ENCODE measurements at places on chromosomes 11 and 22.
A peak's percentile ranks its signal among the peaks of the same experiment; 100 is the strongest.

DNA sequence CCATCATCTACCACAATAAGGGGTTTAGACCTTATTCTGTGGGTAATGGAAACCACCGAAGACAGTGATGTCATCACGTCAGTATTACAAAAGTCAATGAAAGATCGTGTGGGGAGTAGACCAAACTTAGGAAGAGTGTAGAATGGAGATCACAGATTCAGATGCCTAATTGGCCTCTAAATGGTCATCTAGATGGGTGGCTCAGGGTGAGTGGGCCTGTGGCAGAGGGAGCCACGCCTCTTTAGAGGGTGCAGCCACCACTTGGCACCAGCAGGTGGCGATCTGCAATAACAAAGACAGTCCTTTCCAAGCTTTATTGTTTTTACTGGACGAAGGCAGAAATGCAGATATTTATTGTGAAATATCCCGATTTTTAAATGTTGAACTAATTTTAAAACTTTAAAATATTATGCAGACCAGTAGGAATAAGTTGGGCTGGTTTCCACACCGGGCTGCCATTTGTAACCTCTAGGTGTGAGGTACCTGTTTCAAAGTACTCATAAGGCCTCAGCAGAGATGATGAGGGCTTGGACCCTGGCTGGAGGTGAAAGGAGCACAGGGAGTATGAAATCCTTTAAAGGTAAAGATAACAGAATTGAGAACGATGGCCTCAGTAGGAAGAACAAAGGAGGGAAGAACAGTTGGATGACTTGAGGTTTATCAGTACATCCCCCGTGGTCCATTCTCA lies 222.0 kb downstream of the DBX1 start:
- DNase-seq = no peak

- DNase-seq = no peak
These were observed 50.4 kb downstream of the FCHSD2 start for GRCh38 chr11:73091521-73092305.

- DNase-seq = no peak
These were observed 40.0 kb upstream of the PRDM11 start for GRCh38 chr11:45106440-45106839.

DNA sequence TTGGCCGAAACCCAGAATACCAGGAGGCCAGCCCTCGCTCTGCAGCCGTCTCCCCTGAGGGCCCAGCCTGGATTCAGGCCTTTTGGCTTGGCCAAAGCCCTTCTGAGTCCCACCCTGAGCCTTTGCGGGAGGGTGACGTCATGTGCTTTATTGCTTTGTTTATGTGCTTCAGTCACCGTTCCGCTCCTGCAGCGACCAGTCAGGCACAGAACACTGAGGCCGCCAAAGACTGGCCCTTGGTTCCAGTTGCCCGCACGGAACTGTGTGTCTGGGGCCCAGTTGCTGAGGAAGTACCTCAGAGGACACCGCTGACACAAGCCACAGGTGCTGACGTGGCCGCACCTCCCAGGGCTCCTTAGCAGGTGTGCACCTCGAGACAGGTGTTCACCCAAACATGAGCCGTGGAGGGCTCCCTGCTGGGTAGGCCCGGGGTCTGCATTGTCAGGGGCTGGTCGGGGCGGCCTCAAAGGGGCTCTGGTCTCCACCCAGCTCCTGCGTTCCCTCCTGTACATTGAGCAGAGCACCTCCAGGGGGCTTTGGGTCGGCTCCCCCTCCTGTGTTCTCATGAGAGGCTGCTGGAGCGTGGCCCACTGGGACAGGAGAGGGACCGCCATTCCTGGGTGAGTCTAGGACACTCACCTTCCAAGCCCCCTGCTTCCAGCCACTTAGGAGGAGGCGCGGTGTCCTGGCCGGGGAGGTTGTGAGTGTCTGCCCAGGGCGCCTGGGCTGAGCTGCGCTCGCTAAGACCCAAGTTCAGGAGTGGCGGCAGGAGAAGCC lies 376.8 kb downstream of the TBC1D22A start:
- DNase-seq = no peak

DNA sequence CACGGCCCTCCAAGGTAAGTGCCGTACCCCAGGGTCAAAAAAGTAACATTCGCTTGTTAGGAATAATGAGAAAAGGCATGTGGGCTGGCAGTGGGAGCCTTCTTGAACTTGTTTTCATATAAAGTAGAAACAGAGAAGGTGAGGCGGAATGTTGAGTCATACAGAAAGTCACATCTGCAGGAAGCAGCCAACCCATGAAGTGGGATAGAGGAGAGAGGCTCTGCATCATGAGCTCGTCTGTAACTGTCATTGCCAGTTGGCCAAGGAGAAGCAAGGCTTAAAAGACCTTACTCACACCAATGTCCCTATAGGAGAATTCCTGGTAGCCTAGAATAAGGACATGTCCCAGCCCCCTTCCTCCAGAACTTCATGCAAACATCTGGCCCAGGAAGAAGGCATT lies 253.3 kb downstream of the BUD13 start:
- no peak for DNase-seq

- no peak for DNase-seq
These were observed 214.8 kb upstream of the SESN3 start for GRCh38 chr11:95445746-95446333.

DNA sequence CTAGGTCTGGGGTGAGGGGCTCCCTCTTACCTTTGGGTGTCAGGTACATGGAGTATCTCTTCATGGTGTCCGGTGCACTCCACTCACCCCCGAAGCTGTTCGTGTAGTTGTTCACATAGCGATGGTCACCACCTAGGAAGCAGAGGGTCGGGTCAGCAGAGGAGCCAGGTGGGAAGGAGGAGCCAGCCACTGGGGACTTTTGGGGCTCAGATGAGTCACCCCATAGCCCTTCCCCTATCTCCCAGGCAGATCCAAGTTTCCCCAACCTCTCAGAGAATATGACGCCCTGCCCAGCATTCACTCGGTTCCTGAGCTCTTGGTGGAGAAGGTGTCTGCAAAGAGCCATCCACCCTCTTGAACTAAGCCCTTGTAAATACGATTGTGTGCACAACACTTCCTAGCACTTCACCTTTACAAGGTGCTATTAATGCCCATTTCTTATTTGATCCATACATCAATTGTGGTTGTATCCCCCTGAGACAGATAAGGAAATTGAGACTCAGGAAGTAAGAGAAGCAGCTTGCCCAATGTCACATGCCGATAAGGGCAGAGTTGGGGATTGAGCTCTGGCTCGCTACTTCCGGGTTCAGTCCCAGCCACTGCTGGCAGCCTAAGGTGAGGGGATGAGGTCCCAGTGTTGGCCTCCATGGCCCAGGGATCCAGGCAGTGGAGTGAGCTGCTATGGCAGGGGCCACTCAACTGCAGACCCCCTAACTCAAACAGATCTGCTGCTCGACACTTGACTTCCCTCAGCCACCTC lies 14.8 kb downstream of the TRIM29 start:
- DNase-seq = no peak

- no peak for DNase-seq
These were observed 1.1 kb upstream of the SAA1 start for GRCh38 chr11:18264677-18265555.

GRCh38 chr22:19069451-19069850 lies 52.8 kb downstream of the DGCR2 start:
- no peak for DNase-seq

DNA sequence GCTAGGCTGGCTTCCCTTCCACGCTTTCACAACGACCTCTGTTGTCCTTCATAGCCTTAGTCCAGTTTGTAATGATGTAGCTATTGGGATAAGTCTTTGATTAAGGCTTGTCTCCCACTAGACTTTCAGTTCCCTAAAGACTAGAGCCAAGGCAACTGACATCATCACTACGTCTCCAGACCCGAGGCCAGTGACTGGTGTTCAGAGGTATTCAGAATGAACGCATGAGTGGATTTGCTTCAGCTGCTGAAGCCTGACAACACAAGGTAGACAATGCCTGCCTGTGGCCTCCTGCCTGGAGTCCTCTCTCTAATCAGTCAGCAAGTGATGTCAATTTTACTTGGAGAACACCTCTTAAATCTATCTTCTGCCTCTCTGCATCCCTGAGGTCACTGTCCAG lies 13.6 kb downstream of the EFCAB6 start:
- no peak for DNase-seq

- no peak for DNase-seq
These were observed 14.8 kb upstream of the P2RY2 start for GRCh38 chr11:73203322-73203721.

GRCh38 chr11:27263986-27264385 lies 99.0 kb downstream of the CCDC34 start:
- no peak for DNase-seq

DNA sequence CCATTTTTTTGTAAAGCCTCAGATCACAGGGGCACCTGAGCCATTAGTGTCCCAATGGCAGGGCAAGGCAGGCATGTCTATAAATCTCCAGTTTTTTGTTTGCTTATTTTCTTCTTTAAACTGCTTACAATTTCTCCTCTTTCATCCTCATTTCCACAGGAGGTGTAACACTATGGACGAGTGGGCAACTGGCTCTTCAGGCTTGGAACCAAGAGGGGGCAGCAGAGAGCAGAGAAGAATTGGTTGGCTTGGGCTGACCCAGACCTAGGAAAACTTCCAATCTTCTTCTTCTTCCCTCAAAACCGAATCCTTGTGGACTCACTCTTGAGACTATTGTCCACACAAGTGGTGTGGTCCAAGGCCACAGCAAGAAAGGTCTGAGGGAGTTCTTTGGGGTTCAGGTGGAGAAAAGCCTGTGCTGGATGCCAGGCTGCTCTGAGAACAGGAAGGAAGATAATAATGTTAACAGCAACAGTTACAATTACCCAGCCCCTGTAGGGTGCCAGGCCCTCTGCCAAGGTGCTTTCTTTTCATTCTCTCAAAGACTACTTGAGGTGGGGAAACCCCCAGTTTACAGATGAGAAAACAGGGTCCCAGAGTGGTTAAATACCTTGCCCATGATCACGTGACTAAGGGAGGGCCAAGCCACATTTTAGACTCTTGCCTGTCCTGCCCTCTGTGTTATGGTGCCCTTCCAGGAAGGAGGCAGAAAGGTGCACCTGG lies 70.7 kb upstream of the E2F8 start:
- DNase-seq = no peak

DNA sequence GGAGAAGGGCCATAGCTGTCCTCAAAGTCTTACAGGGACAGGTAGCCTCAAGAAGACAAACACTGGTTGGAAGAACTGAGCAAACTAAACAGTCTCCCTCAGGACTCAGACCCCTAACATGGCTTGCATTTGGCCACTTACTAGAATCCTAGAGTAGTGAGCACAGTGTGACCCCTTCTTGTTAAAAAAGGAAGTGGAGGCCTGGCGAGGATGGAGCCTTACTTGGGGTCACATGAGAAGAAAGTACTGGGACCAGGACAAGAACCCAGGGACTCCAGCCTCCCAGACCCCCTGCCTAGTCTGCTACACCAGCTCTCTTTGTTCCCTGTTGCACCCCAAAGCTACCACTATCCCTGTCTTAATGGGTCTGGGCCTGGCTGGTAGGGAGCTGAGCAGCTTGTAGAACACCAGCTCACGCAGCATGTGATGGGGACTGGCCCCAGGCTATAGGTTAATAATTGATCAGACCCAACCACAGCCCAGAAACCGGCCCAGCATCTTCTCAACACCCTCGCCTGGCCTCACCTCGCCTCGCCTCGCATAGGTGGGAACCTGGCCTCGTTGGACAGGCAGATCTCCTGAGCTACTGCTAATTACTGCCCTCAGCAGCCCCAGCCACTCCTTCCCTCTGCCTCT lies 17.6 kb downstream of the DGAT2 start:
- DNase-seq = no peak

DNA sequence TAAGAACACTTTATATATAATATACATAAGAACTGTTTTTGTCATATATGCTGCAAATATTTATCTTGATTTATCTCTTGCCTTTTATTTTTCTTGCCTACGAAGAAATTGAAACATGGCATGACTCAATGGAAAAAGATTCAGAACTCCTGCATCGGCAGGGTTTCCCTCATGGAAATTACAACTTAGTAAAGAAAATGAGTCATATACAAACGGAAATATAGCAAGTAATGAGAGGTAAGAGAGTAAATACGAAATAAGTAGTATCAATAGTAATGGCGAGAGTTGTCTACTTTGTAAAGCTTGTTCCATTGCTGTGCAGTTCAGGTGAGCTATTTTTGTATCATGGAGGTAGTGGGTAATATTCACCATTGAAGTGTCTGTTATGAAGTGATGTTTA lies 350.4 kb downstream of the DDX10 start:
- no peak for DNase-seq

DNA sequence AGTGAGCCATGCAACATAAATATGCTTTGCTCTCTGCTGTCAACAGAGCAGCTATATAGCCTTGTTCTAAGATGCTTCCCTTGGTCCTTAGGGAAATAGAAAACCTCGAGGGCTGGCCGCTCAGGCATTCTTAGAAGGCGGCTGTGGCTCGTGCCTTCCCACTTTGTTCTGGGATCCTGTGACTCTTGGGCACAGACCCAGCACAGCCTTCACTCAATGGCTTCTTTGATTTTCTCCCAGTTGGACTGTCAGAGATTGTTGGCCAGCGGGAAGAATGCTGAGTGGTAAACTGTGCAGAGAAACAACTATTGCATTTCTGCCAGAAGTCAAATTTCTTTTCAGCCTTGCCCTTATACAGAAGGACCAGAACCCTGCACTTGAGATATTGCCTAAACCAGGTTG lies 9.5 kb upstream of the MICAL2 start:
- no peak for DNase-seq

DNA sequence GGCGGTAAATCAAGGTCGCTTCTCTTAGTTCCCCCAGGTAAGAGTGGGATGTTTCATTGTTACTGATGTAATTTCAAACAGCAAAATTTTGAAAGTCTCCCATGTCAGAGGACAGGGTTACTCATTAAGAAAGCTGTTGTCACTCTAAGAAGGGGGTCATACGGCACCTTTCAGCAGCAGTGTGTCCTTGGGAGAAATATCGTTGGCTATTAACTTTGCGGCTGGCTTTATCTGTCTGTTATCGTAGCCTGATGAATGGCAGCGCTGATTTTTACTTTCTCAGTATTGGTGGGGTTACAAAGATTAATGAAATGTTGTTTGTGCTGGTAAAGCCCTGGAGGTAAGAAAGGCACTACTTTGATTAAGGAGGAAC lies 27.5 kb upstream of the FBXO3 start:
- DNase-seq = no peak

DNA sequence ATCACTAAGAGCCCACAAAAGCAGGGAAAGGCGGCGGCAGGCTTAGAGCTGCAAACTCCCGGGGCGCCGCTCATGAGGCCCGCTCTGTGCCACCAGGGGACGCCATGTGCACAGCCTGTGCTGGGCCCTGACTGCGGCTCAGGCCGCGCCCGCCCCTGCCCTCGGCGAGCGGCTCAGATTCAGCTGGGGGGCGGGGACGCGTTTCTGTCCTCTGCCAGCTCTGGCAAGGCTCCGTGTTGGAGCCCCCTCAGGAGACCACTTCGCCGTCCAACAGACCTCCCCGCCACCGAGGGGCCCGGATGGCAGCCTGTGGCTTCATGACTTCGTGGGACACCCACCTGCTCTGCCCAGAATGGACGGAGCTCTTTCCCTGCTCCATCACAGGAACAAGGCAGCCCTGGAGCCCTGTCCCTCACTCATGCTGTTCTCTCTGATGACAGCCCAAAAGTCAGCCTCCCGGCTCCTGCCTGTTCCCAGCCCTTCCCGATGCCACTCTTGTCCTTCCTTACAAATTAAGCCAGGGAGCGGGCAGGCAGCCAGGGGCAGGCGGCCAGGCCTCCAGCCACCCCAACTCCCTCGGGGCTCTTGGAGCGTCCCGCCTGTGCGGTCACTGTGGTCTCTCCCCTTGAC lies 69.1 kb downstream of the NAT10 start:
- peak; percentile 80 for DNase-seq

GRCh38 chr22:47402876-47403525 lies 640.6 kb downstream of the TBC1D22A start:
- no peak for DNase-seq

GRCh38 chr11:93525601-93526345 lies 17.4 kb downstream of the SMCO4 start:
- DNase-seq = no peak

- DNase-seq = no peak
These were observed 326.3 kb downstream of the NTM start for GRCh38 chr11:131696690-131697089.

GRCh38 chr22:27740202-27740748 lies 61.3 kb downstream of the MN1 start:
- DNase-seq = no peak

Data from stimulated activated CD4-positive, alpha-beta T cell treated with anti-CD3 and anti-CD28 coated beads, Interleukin-15, amount 100 ng/mL, for 1 hour (primary cell).